IMR-90 (cell line): ENCODE measurements at places on chromosomes 1 and 21. TPM values are rescaled to one million over a fixed set of nuclear protein-coding genes. Genes with fewer than 3 reads are reported as not detected.

Gene LAD1
- total RNA-seq: under 0.01 TPM in 1 of 2 replicates, not detected in the other

- no peak for DNase-seq
Measured at GRCh38 chr21:39958731-39959130, 91.5 kb downstream of the PCP4 start.

DNA sequence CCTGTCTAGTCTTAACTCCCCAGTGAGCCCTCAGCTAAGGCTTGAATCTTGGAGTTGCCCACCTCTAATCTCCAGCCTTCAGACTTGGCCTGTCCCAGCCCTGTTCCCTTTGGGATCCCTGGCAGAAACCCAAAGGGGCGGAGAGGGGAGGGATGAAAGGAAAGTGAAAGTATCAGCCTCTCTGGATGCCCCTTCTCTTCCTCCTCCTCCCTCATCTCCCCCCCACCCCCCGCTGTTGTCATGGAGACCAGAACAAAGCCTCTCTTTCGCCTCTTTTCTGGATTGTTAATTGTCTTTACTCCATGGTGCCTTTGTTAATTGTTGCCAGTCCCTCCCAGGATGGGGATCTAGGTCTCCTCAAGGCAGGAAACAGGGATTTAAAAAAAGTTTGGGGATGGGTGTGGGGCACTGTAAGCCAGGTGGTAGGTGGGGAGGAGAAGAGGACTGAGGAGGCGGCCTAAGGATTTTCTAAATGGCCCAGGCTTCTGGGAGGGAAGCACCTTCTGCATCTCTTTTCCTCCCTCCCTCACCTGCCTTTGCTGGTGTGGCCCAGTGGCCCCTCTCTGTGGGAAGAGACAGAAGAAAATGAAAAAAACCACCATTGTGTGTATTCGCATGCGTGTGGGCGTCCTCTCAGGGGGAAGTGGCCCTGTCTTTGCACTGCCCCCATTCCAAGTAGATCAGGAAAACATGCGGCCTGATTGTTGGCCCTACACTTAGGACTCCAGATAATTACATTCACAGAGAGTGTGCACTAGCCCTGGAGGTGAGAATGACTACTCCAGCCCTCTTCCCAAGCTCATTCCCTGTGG lies 7.5 kb upstream of the SOX13 start:
- DNase-seq: peak; percentile 12

DNA sequence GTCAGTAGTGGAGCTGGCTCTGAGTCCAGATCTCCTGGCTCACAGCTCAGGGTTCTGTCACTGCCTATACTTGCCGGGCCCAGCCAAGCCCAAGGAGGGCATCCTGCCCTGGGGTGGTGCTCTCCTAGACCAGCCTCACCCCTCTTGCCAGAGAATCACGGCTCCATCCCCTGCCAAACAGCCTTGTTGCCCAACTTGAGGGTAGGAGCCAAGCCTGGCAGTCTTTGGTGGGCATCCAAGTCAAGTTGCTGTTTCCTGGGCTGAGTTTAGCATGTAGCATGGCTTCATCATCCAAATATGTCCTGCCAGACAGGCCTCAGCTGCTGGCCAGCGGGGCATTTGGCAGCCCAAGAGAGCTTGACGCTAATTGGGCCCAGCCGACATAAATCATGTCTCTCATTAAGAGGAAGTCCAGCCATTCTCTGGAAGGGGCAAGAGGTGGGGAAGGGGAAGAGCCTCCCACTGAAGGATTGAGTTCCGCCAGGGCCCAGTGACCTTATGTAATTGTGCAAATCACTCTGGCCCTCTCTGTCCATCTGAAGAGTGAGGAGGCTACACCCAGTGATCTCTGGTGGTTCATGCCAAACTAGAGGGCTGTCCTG lies 22.6 kb upstream of the TRABD2B start:
- no peak for DNase-seq

DNA sequence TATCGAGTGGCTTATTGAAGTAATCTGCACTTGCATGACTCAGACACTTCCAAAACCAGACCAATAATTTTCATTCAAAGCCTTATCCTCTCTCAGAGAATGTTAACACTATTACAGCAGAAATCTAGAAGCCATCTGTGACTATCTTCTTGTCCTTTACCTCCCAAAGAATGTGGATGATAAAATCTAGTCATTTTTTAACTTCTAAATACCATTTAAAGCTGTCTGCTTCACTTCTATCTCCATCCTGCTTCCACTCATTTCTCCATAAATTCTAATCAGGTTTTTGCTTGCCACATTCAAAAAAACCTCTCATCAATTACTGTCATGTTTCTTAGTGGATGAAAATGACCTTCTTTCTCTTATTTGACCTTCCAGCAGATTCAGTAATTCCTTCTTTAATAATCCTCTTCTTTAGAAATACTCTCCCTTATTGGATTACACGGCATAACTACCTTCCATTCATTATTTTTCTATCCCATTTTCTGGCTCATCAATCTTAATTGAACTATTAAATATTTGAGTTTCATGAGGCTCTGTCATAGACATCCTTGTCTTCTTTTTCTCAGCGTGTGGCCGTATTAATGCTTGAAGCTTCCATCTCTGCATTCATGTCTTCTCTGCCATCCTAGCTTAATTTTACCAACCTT lies 1999.4 kb downstream of the MRPL39 start:
- DNase-seq: no peak

DNA sequence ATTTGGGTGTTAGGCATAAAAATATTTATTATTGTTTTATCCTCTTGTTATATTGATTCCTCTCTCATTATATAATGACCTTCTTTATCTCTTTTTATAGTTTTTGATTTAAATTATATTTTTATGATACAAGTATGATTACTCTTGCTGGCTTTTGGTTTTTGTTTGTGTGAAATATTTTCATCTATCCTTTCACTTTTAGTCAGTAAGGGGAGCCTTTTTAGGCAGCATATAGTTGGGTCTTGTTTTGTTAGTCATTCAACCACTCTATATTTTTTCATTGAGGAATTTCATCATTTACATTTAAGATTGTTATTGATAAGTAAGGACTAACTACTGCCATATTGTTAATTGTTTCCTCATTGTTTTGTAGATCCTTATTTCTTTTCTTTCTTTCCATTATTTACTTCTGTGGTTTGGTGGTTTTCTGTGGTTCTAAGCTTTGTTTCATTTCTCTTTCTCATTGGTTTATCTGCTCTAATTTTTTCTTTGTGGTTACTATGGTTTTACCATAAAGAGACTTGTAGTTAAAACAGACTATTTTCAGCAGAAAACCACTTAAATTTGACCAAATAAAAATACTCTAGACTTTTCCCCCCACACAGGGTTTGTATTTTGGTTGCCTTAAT lies 593.1 kb downstream of the NUF2 start:
- DNase-seq: no peak
